Activated CD4-positive, alpha-beta T cell treated with anti-CD3 and anti-CD28 coated beads for 4 hours (primary cell): ENCODE measurements at places on chromosomes 1 and 21.

- no peak for DNase-seq
Observed at GRCh38 chr1:23403038-23403336, 21.6 kb downstream of the TCEA3 start.

- DNase-seq = no peak
Observed at GRCh38 chr1:88228114-88228513, 456.0 kb upstream of the PKN2 start.

DNA sequence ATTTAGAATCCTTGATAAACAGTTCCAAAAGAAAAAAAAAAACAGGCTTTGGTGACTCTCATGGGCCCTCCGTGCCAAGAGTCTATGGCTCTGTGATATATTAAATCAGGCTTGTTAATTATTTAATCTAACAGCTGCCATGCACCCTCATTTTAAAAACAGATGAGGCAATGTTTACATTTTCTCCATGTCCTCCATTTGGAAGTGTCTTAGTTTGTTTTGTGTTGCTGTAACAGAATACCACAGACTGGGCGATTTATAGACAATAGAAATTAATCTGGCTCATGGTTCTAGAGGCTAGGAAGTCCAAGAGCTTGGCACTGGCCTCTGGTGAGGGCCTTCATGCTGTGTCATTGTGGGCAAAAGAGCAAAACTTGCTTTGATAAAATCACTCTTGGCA lies 58.0 kb downstream of the B3GALT5 start:
- DNase-seq = no peak

DNA sequence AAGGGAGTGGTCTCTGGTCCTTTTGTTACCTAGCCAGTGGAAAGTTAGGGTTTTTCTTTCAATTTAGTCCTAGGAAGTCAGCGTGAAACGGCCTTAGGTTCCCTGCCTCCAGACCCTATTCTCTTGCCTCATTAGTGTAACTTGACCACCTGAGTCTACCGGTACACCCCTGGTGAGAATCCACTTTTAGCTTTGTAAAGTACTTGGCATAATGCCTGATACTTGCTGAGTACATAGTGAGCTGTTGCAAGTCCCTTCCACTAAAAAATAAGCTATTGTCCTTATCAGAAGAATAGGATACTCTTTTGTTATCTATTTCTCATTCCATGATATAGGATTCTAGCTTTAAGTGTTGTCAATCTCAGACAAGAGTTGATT lies 228.8 kb downstream of the ST6GALNAC3 start:
- DNase-seq = no peak

- no peak for DNase-seq
Observed at GRCh38 chr1:48203287-48203900, 19.1 kb upstream of the SLC5A9 start.

DNA sequence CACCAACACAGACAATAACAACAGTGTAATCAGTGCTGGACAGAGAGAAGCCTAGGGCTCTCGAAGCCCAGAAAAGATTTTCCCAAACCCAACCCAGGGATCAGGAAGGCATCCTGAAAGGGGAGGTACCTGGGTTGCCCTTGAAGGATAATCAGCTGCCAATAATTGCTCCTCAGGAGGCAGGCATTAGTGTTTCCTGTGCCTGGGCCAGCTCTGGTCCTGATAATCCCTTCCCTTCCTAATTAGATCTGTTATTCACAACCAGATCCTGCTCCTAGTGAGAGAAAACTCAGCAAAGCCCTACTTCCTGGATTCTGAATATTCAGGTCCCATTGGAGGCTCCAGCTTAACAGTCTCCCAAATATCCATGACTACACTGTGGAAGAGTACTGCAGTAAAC lies 117.4 kb downstream of the DMRTA2 start:
- no peak for DNase-seq

- DNase-seq = no peak
Observed at GRCh38 chr1:198559362-198559761, 18.9 kb upstream of the ATP6V1G3 start.

- DNase-seq = no peak
Observed at GRCh38 chr1:229383188-229383587, 40.3 kb upstream of the CCSAP start.

DNA sequence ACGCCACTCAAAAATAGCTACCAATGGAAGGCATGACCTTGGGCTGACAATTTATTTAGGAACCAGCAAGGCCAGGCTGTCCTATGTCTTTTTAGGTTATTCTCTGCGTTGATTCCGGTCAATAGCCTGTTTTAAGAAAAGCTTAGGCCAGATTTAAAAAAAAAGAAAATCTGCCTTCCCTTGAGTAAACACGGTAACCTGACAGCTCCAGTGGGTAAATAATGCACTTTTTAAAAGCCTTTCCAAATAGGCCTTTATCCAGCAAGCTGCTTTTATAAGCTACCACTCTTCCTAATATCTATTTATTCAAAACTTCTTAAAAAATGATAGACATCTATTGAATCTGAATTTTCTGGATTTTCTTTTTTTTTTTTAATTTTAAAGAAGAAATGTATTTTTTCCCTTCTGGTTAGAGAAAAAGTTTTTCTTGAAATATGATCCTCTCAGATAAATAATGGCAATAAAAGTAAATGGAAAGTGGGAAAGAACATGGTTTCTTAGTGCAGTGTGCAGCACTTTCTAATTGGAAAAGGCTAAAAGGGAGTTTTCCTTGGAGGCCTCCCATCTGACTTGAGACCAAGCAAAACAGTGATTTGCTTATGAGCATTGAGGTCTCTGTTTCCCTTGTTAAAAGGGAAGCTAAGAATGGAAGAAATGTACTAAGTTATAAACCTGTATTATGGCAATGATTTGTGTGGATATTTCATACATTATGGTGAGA lies 281.0 kb upstream of the RUNX1 start:
- no peak for DNase-seq

DNA sequence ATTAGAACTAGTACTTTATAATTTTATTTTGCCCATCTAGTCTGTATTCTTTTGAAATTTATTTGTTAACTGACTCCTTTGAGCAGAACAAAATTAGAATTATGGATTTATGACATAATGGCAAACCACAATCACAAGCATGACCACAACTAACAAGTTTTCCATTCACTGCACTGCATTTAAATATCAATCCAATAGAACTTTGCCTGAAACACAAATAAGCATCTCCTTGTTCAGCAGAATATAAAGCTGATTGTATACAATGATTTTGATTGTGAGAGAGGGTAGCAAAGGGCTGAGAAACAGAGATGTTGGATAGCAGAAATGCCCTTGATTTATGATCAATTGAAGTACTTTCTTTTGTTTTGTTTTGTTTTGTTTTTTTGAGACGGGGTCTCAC lies 495.5 kb upstream of the RGS18 start:
- no peak for DNase-seq

DNA sequence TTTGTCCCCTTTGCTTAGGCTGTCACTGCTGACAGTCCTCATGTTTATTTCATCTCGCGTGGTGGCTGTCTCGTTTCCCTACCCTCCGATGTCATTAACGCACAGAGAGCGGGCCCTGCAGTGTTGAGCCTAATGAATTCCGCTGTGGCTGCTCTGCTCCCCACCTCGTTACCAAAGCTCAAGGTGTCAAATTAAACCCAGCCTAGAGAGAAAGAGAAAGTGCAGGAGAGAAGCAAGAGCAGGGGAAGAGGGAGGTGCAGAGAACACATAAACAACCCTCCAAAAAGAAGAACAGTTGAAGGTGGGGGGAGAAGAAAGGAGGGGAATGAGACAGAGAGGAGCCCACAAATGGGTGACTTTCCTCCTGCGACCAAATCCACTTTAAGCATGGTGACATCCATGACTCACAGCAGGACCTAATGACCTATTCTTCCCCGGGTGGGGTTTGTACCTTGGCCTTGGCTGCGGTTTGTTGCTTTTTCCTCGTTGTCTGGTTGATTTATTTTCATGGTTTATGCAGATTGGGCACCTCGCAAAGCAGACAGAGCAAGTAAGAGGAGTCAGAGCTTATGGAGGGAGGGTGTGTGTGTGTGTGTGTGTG lies 92.5 kb downstream of the PBX1 start:
- no peak for DNase-seq

DNA sequence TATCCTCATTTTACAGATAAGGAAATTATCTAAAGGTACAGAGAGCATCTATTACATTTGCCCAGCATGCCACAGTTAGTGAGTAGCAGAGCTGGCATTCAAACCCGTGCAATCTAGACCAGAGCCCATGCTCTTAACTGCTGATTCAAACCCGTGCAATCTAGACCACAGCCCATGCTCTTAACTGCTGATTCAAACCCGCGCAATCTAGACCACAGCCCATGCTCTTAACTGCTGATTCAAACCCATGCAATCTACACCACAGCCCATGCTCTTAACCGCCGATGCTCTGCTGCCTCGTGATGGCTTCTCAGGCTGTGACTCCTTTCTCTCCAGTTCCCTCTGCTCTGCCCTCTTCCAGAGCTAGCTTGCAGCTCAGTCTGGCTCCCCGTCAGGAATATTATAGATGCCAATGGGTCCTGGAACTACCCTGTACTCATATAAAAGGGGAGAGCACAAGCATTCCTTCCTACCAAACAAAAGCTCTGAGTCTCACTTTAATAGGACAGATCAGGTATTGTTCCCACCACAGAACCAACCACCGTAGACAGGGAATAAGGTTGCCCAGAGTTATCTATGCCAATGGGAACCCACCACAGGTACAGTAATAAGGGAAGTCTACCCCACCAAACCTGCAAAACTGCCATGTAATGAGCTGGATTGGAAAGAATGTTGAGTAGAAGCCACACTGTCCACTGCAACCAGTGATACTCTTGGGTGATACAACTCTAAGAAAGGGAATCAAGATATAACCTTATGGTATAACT lies 78.4 kb downstream of the SMYD3 start:
- DNase-seq = no peak

- DNase-seq = no peak
Observed at GRCh38 chr21:36377391-36377842, 7.8 kb upstream of the CHAF1B start.

GRCh38 chr1:228011721-228012311 lies 5.0 kb downstream of the WNT3A start:
- DNase-seq = no peak

DNA sequence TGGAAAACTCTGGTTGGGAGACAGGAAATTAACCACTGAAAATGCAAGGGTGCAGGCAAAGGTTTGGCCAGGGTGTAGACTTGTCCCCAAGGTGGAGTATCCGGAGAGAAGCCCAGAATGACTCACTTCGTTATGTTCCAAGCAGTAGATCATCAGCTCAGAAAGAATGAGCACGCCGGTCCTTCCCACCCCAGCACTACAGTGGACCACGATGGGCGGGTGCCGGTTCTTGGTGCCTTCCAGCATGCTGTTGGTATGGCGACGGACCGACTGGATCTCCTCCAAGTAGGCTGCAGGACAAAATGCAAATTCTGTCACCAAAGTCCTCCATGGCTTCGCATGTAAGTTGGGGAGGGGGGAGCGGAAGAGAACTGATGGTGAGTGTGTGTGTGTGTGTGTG lies 83.4 kb downstream of the SMYD2 start:
- no peak for DNase-seq

DNA sequence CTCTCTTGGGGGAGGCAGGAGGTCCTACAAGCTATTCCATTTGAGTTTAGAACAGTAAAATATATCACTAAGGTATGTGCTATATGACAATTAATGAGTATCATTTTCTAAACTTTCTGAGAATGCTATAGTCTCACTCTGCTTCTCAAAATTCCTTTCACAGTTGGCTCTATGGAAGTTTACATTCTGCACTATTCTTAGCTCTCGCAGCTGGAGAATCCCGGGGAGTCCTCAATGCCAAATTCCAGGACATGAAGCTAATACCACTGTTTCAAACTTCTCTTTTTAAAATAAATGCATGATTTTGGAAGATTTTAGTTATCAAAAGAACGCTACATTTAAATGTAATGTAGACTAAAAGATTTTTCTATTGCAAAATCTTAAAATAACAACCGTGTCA lies 22.4 kb upstream of the PALMD start:
- DNase-seq = no peak

DNA sequence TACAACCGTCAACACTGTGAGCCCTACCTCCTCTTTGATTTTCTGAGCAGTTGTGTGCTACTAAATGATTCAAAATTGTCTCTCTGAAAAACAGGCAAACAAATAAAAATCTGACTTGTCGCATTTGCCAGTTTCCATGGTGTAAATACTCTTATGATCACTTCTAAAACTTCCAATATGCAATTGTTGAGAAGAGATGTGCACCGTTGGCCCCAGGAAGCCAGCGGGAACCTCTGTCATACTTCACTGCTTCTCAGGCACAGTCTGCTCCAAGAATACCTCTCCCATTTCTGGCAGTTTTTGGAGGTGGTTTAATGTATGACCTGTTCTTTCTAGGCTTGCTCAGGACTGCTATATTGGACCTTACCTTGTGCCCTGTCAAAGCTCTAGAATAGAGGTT lies 196.0 kb upstream of the NCAM2 start:
- no peak for DNase-seq

GRCh38 chr1:57254022-57254421 lies 169.8 kb downstream of the DAB1 start:
- no peak for DNase-seq

DNA sequence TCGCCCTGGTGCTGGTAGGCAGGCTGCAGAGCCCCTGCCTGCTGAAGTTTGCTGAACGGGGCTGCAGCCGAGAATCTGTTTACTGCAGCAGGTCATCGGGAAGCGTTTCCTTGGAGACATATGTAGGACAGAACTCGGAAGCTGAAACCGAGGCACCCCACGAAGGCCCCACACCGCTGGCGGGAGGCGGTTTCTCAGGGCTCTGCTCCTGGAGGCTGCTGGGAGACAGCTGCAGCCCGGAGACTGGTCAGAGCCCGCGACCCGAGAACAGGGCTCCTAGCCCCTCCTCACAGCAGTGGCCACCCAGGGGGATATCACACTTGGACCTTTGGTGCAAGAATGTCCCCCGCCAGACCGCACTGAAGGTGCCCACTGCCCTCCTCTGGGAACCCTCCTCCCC lies 12.7 kb upstream of the PLCH2 start:
- no peak for DNase-seq

DNA sequence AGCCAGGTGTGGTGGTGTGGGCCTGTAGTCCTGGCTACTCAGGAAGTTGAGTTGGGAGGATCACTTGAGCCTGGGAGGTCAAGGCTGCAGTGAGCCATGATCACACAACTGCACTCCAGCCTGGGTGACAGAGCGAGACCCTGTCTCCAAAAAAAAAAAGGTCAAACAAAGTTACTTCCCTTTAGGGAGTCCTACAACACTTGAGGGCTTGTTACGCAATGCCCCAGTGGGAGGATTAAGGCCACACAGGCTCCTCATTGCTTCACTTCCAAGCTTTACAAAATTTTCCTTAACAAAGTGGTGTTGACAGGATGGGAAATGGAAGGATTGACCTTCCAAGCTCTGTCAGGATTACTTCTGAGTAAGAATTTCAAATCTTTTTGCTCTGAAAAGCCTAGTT lies 6.2 kb upstream of the EXTL1 start:
- no peak for DNase-seq

GRCh38 chr1:247415423-247416361 lies at the start of gene NLRP3:
Gene NLRP3, plus strand, starts transcription at chr1:247416173. Its CDS starts 2,628 bp downstream, at chr1:247418801.
- peak; percentile 38 for DNase-seq
